ENCODE measurements at places on chromosomes 2 and 18.

GRCh38 chr18:34281290-34281689, 56.6 kb upstream of the NOL4 start:
- no peak for DNase-seq

DNA sequence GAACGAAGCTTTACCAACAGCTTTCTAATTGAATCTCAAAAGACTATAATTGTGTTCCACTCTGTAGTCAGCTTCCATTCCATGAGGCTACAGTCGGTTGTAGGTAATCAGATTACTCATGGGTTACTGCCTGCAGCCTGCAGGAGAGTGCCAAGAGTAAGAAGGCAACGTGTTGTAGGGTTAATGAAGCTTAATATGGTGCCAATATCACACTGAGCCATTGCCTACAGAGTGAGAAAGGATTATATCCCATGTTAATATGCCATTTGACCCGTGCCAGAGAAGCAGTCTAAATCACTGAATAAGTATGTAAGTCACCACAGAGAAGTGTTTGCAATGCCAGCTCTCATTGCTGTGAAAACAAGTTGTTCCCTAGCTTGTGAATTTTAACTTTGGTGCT, 734.5 kb upstream of the ACVR2A start:
- no peak for DNase-seq

GRCh38 chr2:117983040-117983439, 30.8 kb downstream of the CCDC93 start:
- no peak for DNase-seq

DNA sequence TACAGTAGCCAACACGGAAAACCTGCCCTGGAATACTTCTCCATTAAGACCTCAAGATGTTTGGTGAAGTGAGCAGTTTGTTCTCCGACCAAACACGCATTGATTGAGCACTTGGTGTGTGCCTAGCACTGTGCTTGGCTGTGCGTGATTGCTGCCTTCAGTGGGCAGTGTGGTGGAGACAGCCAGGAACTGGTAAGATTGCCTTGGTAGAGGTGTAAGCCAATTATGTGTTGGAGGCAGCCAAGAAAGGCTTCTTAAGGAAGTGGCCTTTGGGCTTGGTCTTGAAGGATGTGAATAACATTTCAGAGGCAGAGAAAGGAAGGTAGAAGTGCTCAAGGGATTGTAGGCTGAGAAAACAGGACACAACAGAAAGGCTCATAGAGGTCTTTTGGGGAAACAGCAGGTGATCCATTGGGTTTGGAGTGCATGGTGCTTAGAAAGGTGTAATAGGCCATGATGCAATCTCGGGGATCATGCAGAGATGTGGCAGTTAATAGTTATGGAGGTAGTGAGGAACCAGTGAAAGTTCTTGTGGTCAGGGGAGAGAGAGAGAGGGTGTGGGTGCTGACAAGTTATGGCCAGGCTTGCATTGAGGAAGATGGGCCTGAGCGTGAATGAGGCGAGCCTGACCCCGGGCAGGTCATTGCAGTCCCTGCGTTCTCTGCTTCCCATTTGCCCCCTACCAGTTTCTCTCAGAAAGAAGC, 6.3 kb downstream of the B3GNT2 start:
- no peak for DNase-seq

DNA sequence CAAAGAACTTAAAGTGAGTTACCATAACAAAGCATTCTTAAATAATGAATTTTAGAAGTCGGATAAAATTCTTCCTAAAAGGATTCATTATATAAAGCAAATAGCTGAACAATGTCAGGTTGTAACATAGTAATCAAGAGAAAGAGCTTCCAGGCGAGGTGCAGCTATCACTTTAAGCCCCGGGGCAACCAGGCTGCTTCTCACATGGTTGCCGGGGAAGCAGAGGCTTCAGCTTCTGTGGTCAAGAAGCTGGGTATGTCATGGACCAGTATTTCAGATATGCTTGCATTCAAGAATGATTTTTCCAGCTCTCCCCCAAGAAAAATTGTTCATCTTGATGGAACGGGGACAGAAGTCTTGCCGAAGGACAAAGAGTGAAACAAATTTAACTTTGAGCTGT, 23.6 kb upstream of the KYNU start:
- no peak for DNase-seq

GRCh38 chr2:50620783-50621182, 411.1 kb downstream of the NRXN1 start:
- DNase-seq, result no peak

DNA sequence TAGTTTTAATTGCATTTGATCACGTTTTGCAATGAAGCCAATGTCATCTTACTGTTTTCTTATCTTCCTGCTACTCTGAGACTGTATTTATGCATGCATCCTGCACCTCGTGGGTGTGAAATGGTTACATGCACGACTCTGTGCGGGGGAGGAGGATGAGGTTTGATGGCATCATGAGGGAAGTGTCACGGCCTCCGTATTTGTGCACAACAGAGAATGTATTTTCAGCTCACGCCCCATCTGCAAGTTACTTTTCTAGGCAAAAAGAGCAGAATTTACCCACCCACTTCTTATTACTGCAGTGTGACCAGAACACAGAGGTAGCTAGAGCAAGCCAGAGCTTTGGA, 145.1 kb downstream of the TDRD15 start:
- DNase-seq, result no peak

DNA sequence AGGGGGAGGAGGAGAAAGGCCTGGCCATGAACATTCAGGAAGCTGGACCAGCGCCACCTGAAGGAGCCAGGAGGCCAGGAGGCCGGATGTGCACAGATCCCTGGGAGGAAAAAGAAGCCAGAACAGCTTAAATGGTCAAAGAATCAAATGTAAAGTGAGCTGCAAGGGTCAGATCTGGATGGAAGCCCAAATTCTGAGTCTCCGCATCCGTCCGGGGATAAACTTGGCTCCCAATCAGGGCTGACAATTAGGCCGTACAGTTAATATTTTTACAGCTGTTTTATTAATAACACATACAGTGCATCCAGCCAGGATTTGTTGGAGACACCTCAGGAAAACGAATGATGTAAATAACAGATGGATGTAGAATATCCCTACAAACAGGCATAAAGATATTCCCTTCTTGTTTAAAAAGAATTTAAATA, 495.1 kb upstream of the TCF4 start:
- no peak for DNase-seq

DNA sequence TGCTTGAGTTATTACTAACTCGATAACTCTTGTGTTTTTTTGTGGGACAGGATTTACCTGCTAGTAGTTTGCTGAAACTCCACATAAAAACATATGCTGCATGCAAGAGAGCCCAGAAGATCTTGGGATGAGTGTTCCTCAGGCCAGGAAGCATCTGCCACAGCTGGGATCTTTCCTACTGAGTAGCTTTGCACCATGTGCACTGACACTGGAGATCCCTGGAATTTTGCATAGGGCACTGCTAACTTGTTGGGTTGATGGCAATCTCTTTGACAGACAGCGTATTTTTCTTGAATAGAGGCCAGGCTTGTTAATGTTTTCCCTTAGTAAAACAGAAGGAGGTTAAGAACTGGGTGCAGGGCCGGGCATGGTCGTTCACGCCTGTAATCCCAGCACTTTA, 808 bp upstream of the SERPINB11 start:
- DNase-seq, result no peak

DNA sequence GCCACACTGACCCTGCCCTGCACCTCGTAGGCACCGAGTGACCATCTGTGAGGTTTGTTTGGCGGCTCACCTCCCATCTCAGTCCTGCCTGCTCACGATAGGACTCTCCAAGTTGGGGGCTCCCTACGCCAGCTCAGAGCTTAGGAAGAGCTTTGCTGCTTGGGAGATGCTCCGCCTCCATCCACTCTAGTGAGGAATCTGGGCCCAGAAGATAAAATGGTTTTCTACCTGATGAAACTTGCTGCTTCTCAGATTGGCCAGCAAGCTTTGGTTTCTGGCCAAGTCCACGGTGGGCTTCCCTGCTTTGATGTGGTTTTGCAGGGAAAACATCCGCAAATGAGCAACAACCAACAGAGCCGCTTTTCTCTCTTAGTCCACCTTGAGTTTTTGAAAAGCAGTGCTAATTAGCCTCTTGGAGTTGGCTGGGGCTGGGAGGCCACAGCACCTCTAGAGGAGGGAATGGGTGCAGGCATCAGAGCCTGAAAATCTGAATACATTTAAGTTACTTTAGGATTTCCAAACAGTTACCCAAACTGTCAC, 42.2 kb downstream of the THNSL2 start:
- DNase-seq, result no peak

Data from NCI-H345 (cell line).